Activated CD4-positive, alpha-beta memory T cell treated with anti-CD3 and anti-CD28 coated beads, Interleukin-2, amount 10 ng/mL, durations not matched to agents 7 days and 5 days (primary cell): ENCODE measurements at places on chromosomes 16 and 17. TPM values are rescaled to one million over a fixed set of nuclear protein-coding genes. Genes with fewer than 3 reads are reported as not detected.

Gene SEZ6
- not detected for total RNA-seq

Gene METRN
- 4.4 TPM for total RNA-seq

Gene DNAAF8
- total RNA-seq: not detected

DNA sequence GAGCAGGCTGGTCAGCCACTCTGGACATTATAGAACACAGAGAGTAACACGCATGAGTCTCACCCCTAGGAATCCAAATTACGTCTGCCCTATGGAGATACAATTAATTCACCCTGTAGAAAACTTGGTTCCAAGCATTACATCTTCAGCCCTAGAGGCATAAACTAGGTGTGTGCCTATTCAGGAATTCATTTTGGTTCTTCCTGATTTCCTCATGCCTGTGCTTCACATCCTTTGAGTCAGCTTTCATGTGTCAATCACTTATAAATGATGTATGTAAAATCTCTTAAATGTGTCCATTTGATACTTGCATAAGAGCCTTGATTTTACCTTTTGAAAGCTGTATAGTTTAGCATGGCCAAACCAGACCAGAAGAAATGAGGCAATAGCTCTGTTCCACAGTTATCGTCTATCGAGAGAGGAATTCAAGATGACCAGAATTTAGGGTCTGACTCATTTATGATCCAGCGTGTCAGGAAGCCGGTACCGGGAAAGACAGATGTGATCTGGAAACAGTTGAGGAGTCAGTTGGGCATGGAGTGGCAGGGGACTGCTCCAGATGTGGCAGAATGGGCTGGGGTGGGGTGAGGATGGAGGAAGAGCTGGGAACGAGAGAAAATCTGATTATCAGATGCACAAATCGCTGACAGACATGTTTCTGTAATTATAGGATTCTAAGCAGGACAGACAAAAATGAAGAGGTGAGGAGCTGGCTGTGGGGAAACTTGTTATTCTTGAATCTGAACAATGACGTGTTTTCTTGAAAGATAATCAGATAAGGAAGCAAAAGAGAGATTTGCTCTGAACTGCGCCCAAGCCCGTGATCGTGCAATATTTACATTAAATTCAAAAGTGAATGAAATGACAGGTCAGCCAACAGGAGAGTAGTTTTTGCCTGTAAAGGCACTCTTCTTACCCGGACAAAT is 76.7 kb downstream of the C16orf95 start:
- no peak for DNase-seq
- peak overlapping the region; percentile 64 for H3K27ac ChIP-seq
- peaks cover 74% of the 10 kb centered on the region for H3K4me1 ChIP-seq
- H3K4me3 ChIP-seq: no peak overlapping the region
- H3K36me3 ChIP-seq: no peaks in the 10 kb centered on the region

DNA sequence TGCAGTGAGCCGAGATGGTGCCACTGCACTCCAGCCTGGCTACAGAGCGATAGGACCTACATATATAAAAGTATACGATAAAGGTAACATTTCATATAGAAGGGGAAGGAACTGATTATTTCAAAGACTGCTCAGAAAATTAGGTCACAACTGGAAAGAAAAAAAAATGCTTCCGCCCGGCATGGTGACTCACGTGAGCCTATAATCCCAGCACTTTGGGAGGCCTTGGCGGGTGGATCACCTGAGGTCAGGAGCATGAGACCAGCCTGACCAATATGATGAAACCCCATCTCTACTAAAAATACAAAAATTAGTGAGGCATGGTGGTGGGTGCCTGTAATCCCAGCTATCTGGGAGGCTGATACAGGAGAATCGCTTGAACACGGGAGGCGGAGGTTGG is 7.8 kb downstream of the TEX14 start:
- H3K27ac ChIP-seq: no peak overlapping the region
- H3K4me3 ChIP-seq: no peak overlapping the region
- peaks cover 5% of the 10 kb centered on the region for H3K27me3 ChIP-seq
- DNase-seq: no peak
- H3K36me3 ChIP-seq: no peaks in the 10 kb centered on the region
- no peaks in the 10 kb centered on the region for H3K4me1 ChIP-seq

DNA sequence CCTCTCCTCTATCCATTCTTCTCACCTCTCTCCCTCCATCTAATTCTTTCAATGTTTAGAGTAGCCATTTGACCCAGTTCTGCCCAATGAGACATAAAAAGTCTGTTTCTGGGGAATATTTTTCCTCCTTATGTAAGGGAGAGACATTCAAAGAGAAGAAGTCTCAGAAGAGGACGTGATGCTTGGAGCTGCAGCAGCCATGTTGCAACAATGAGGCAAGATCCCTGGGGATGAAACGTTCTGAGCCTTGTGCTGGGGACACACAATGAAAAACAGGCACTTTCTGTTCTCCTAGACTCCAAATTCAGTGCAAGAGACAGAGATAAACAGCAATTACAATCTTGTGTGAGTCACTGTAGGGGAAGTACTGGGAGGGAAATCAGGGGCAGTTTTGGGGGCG is 130.8 kb downstream of the FOXL1 start:
- no peak for DNase-seq
- H3K4me3 ChIP-seq: no peak overlapping the region
- H3K36me3 ChIP-seq: no peaks in the 10 kb centered on the region
- no peaks in the 10 kb centered on the region for H3K4me1 ChIP-seq
- H3K27ac ChIP-seq: no peak overlapping the region
